A549 treated with GW870086 at 1 μM for 4 hours (cell line): ENCODE measurements at places on chromosomes 11 and 22. TPM values are rescaled to one million over a fixed set of nuclear protein-coding genes. Genes with fewer than 3 reads are reported as not detected.

The IL17REL gene
- 0.05 to 0.08 TPM in 2 of 5 replicates, not detected in the others for total RNA-seq

The ANKRD49 gene
- 3.3 to 8.0 TPM (median 7.4 TPM) in 5 replicates for total RNA-seq

The CRYBB2 gene
- total RNA-seq: not detected in 5 replicates

The OR9Q1 gene
- not detected in 5 replicates for total RNA-seq

The TIGD3 gene
- 0.40 to 0.94 TPM (median 0.87 TPM) in 5 replicates for total RNA-seq

The EHBP1L1 gene
- total RNA-seq: 28.2 to 38.2 TPM (median 34.7 TPM) in 5 replicates

The OR8G1 gene
- not detected in 5 replicates for total RNA-seq

The SESN3 gene
- total RNA-seq: 0.06 to 0.22 TPM (median 0.10 TPM) in 5 replicates

The SGSM1 gene
- total RNA-seq: 0.15 to 0.96 TPM (median 0.53 TPM) in 5 replicates

The AGBL2 gene
- total RNA-seq: 0.86 to 2.0 TPM (median 1.00 TPM) in 5 replicates

The APOL3 gene
- total RNA-seq: not detected in 5 replicates

The SHANK2 gene
- total RNA-seq: 6.3 to 10.5 TPM (median 8.3 TPM) in 5 replicates

The MFRP gene
- not detected in 5 replicates for total RNA-seq

The CCDC15 gene
- 0.29 to 0.67 TPM (median 0.52 TPM) in 5 replicates for total RNA-seq

The LMO1 gene
- 2.0 to 3.3 TPM (median 2.5 TPM) in 5 replicates for total RNA-seq

The CENPM gene
- 29.6 to 42.1 TPM (median 36.4 TPM) in 5 replicates for total RNA-seq

The TRPM5 gene
- total RNA-seq: not detected in 5 replicates

The EFEMP2 gene
- total RNA-seq: 0.64 to 1.2 TPM (median 1.1 TPM) in 5 replicates

The CENATAC gene
- total RNA-seq: 10.7 to 16.4 TPM (median 12.1 TPM) in 5 replicates

The MS4A7 gene
- not detected in 5 replicates for total RNA-seq

The C11orf91 gene
- total RNA-seq: 0.58 to 2.2 TPM (median 1.4 TPM) in 5 replicates

The MRGPRX4 gene
- not detected in 5 replicates for total RNA-seq

The FAM168A gene
- total RNA-seq: 10.4 to 15.6 TPM (median 13.0 TPM) in 5 replicates

The ASRGL1 gene
- 10.2 to 14.3 TPM (median 13.9 TPM) in 5 replicates for total RNA-seq

The P2RX6 gene
- total RNA-seq: 0.58 to 1.2 TPM (median 0.79 TPM) in 5 replicates

The RBMXL2 gene
- not detected in 5 replicates for total RNA-seq

The SLC35E4 gene
- 5.4 to 7.7 TPM (median 7.0 TPM) in 5 replicates for total RNA-seq

The GCAT gene
- 2.4 to 4.4 TPM (median 3.1 TPM) in 5 replicates for total RNA-seq

The GLB1L2 gene
- 1.4 to 2.3 TPM (median 2.0 TPM) in 5 replicates for total RNA-seq

The NCF4 gene
- total RNA-seq: 0.09 to 0.33 TPM in 2 of 5 replicates, not detected in the others

The PKNOX2 gene
- 0.05 TPM in 1 of 5 replicates, not detected in the others for total RNA-seq

The SLC37A2 gene
- 0.05 to 0.16 TPM (median 0.10 TPM) in 4 of 5 replicates, not detected in the other for total RNA-seq

The PNPLA5 gene
- total RNA-seq: not detected in 5 replicates

The FZD4 gene
- total RNA-seq: 0.67 to 1.5 TPM (median 1.3 TPM) in 5 replicates

The BCL2L13 gene
- 25.3 to 32.9 TPM (median 29.9 TPM) in 5 replicates for total RNA-seq

The TMPRSS13 gene
- not detected in 5 replicates for total RNA-seq

The GAL3ST1 gene
- 7.1 to 10.6 TPM (median 9.9 TPM) in 5 replicates for total RNA-seq

The OR4C45 gene
- total RNA-seq: not detected in 5 replicates

The NXPE1 gene
- total RNA-seq: not detected in 5 replicates

The PLAAT4 gene
- 1.8 to 4.4 TPM (median 2.1 TPM) in 5 replicates for total RNA-seq

The SLC43A3 gene
- 0.26 to 1.3 TPM (median 0.53 TPM) in 5 replicates for total RNA-seq

The IRAG1 gene
- total RNA-seq: 0.05 to 0.15 TPM (median 0.11 TPM) in 4 of 5 replicates, not detected in the other

The C11orf86 gene
- total RNA-seq: 60.1 to 99.8 TPM (median 85.5 TPM) in 5 replicates

The OR8J3 gene
- not detected in 5 replicates for total RNA-seq

The LRRN4CL gene
- 0.06 to 0.17 TPM (median 0.10 TPM) in 4 of 5 replicates, not detected in the other for total RNA-seq

The GLYAT gene
- total RNA-seq: not detected in 5 replicates

The BSCL2 gene
- 61.1 to 97.7 TPM (median 72.8 TPM) in 5 replicates for total RNA-seq

The CALCA gene
- 0.07 to 0.19 TPM (median 0.14 TPM) in 3 of 5 replicates, not detected in the others for total RNA-seq

The ART5 gene
- total RNA-seq: 0.24 to 0.43 TPM (median 0.33 TPM) in 4 of 5 replicates, not detected in the other

The IGSF9B gene
- 1.1 to 2.4 TPM (median 1.9 TPM) in 5 replicates for total RNA-seq
